ENCODE measurements at places on chromosomes 3 and 15. TPM values are rescaled to one million over a fixed set of nuclear protein-coding genes. Genes with fewer than 3 reads are reported as not detected.

Gene ALDH1L1
- not detected for total RNA-seq

- DNase-seq = no peak
Measured at GRCh38 chr3:146781606-146782005, 176.5 kb upstream of the PLSCR5 start.

Gene PATL2
- 8.8 TPM for total RNA-seq

Gene FAM227B
- total RNA-seq = 5.1 TPM

GRCh38 chr3:106957029-106957428 is 420.2 kb upstream of the CCDC54 start:
- no peak for DNase-seq

Gene LRRC3B
- total RNA-seq = not detected

DNA sequence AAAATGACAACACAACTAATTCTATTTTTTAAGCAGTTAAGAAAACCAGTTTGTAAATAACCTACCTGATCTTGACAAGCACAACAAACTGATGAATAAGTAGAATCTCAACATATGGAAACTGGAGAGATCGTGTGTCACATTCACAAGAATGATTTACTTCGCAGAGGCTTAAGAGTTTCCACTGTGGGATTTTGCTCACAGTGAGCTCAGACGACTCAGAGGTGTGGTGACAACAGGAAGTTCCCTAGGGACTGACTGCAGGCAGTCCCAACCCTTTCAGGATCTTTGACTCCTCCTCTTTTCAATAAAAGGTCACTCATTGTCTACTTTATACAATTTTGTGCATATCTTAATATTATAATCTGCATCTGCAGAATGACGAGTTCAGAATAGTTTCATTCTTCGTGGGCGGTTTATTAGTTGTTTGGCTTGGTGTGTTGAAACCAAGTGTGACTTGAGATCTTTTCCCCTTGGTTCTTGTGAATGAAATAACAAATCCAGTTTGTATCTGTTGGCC is at the start of gene LIPH:
Gene LIPH, minus strand, starts transcription at position 231 of the 520 bp plus-strand sequence. Its CDS starts 117 bp downstream, at position 114.
- no peak for DNase-seq

DNA sequence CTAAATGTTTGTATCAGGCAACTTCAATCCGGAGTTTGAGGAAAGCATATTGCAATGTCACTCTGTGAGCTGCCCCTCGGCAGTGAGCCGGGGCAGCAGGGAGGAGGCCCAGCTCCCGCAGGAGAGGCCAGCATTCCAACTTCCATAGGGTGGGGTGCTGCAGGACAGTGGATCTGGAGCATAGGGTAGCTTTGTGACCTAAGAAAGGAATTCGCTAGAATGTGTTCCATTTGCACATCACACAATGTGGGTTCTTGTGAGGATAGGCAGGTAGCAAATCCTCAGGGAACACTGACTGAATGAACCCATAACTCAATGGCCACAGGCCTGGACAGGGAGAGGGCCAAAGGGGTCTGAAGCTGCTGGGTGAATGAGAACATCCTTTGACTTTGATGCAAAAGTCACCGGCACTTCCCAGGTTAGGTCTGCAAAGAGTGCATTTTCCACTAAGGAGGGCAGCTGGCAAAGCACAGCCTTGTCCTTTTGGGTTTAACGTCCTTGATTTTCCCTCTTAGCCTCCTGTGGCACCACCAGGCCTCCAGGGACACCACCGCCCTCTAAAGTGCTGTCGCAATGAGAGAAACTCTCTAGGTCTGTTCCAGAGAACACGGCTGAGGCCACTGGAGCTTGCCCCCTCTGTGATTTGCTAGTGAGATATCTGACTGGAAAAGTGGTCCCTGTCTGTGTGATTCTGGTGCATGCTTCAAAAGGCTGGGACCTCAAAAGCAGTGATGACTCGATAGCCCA is 36.2 kb downstream of the GABRB3 start:
- DNase-seq = no peak

DNA sequence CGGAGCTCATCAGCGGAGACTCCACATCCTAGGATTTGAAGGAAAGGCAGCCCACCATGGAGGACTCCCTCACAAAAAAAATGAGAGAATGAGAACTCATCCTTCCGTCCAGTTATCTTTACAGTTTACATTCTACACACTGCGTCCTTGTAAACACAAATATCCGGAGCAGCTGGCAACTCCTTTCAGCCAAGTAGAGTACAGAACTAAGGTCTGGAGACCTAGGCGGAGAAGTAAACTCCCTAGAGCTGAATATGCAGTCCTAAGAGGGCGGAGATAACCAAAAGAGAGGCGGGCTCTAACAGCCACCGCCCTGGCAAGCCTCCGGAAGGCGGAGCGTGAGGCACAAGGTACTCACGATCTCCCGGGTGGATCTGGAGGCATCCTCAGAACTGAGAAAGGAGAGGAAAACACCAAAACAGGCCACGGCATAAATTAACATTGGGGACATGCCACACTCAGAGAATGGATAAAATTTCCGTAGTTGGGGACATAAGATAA is 924 bp upstream of the SIN3A start:
- DNase-seq = peak; percentile 89

GRCh38 chr3:190155752-190156151 is 35.1 kb upstream of the P3H2 start:
- DNase-seq = no peak

DNA sequence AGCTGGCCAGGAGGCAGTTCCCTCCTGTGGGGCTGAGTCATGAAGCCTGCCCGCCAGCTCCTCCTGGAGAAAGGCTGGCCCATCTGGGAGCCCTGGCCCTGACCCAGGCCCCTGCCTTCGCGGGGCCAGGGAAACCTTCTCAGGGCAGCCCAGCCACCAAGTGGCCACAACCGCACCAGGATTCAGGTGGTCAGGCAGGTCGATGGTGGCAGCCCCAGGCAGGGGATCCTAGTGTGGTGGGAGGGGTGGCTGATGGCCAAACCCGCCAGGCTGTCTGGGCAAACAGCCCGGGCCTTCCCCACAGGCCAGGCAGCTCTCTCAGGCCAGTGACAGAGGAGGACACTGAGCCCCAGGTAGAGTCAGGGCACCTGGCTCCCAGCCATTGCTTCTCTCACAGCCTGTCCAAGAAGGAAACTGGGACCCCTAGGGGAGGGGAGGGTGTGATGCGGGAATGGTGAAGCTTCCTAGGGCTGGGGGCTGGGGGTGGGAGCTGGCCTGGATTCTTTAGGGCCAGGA is 1.2 kb downstream of the TWF2 start:
- no peak for DNase-seq

DNA sequence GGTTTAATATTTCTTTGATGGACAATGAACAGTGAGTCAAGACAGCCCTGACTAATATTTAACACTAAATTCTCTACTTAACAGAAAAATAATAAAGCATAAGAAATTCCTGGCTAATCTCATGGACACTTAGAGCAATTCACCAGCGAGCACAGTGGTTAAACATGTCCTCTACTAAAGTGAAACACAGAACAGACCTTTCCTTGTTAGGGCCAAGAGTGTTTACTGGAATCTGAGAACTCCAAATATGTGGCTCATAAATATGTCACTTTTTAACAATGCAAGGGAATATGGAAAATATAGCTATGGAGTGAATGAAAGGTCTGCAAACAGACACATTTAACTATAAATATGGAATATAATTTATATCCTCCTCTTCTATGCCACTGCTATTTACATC is 18.6 kb upstream of the IGSF10 start:
- DNase-seq = no peak

GRCh38 chr3:160129459-160130061 is 95.7 kb upstream of the C3orf80 start:
- DNase-seq = no peak

Gene SH3BP5
- 31.3 TPM for total RNA-seq

Gene ESYT3
- total RNA-seq = not detected

Gene TMEM62
- 27.4 TPM for total RNA-seq

Gene ATP11B
- 87.9 TPM for total RNA-seq

- DNase-seq = no peak
Measured at GRCh38 chr3:197675563-197675860, 61.2 kb downstream of the RUBCN start.

Gene COL7A1
- total RNA-seq = 10.8 TPM

GRCh38 chr3:36511791-36512486 is 131.6 kb downstream of the STAC start:
- no peak for DNase-seq

DNA sequence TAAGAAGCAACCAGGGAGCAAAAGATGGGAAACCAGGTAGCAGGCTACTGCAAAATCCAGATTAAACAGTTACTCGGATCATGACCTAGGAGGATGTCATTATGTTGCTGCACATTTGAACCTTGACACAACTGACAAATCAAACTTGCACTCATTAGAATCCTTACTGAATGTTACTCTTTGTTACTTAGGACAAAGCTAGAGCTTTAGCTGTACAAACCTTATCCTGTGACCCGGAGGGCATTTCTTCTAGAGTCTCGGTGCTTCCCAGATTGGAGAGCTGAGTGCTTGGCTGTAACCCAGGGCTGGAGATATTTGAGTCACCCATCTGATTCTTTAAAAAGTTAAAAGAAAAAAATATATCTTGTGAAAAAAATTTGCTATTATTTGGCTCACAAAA is 43.4 kb downstream of the DCP1A start:
- DNase-seq = no peak

- DNase-seq = no peak
Measured at GRCh38 chr3:23820888-23821287, 15.1 kb downstream of the UBE2E1 start.

DNA sequence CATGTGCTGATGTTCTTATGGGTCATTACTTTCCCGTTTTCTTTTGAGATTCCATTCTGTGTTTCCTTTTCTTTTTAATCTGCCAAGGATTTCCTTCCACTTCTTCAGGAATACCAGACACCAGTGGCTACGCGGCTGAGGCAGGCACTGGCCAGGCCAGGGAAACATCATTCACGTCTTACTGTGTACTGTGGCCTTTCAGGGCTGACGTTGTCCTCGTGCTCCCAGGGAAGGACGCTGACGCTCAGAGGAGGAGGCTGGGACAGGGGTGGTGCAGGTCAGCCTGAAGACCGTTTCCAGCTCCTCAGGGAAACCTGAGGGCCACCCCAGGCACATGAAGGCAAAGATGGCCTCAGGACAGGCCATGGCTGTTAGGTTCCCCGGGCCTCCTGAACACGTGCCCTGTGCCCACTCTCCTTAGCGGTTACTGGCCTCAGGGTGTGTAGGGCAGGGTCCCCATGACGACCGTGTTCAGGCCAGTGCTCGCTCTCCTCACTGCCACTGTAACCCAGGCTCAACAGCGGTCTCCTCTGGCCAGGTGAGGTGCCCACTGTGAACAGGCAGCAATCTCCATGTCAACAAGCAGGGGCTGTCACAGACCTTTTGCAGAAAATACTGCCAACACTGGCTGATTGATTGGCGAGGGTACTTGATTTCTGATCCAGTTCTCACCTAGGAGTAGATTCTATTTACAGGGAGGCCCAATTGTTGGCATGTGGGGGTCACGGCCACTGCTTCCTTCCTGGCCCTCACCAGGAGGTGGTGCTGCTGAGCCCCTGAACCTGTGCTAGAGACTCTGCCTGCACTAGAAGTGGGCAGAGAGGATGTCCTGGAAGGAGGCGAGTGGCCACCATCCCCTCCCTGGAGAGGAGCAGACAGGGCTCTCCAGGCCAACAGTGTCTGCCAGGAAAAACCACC is 169.5 kb downstream of the ATP10A start:
- DNase-seq = peak; percentile 45

Gene TRIM42
- not detected for total RNA-seq

Gene TGM4
- not detected for total RNA-seq

DNA sequence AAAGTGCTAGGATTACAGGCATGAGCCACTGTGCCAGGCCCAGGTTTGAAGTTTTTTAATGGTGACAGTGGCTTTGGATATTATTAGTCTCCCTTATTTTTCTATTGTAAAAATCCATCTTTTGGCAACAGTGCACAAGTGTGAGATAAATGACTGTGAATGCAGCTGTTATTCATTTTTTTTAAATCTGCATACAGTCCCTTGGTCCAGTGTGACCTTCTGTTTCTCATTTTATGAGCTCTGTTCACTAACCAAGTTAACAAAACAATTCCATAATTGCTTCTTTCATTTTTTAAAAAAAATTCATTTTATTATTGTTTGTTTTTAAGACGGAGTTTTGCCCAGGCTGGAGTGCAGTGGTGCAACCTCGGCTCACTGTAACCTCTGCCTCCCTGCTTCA is 381.8 kb downstream of the NAALADL2 start:
- DNase-seq = no peak

DNA sequence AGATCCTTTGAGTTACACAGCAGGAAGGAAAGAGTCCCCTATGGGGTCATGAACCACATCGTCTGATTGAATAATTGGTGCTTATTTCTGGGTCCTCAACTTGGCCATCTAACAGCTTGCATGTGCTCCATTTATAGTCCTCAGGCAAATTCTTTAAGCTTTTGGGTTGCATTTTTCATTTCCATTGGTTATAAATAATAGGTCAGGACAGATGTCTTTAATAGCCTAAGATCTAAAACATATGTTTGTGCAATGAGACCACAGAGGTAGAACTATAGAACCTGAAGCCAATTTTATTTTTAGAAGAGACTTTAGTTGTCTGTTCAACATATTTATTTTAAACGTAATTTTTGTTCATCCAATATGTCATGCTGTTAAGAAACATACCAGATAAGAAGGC is 43.2 kb downstream of the CD200R1L start:
- DNase-seq = no peak

DNA sequence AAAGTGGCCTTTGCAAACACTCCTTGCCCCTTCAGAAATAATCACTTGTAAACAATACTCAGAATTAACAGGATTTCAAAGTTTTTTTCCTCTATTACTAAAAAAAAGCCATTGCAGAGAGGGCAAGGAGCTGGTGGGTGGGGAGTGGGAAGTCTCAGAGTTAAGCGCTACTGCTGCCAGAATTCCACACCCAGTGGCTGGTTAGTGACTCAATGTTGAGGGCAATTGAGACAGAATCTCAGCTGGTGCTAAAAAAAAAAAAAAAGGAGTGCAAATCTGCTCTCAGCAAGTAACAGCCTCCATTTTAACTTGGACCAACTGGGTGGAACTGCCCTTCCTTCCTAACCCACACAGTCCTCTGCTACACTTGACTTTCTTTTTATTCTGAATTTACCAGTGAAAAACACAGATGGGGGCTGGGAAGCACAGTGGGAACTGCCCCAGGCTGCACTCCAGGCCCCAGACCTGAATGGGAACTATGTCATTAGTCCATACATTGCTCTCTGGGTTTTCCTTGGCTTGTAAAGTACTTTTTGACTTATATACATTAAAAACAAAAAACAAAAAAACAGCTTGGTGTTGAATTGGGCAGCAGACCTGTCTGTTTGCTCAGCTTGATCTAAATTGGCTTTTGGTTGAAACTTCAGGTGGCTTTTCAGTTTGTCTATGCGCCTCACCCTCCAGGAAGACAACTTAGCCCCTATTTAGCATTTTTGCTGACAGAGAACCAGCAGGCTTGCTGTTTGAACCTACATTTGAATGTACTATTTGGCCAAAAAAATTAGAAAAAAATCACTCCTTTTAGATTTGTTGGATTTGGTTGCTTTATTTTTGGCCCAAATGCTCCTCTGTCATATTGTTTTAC is 357.8 kb upstream of the TBL1XR1 start:
- DNase-seq = no peak

- no peak for DNase-seq
Measured at GRCh38 chr15:62845241-62846126, 197.1 kb upstream of the TPM1 start.

Gene ROBO1
- not detected for total RNA-seq

Gene B3GALNT1
- total RNA-seq = not detected

Gene PRKAR2A
- 22.4 TPM for total RNA-seq

GRCh38 chr3:168165390-168166269 is 69.9 kb upstream of the GOLIM4 start:
- DNase-seq = peak; percentile 84

Gene STT3B
- 122 TPM for total RNA-seq

Data from OCI-LY7 (cell line).